ENCODE measurements at places on chromosomes 11 and 22.

DNA sequence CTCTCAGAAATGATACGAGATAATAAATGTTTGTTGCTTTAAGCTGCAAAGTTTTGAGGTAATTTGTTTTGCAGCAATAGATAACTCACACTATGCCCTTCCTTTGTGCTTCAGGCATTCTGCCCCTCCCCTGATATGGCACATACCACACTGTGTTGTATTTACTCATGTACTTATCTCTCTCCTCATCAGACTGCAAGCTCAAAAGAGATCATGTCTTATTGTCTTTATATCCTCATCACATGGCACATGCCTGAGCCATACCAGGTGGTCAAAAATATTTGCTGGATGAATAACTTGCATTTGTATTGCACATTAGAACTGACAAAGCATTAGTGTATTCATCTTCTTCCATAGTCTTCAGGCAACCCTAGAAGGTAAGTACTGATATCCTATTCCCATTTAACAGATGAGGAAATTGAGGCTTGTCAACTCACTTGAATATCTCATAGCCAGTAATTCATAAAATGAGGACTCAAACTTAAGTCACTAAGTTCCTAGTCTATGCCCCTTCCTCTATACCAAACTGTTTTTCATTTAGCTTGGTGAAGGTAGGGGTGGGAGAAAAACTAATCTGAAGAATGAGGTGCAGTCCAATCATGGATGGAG is 83.9 kb upstream of the EED start:
- DNase-seq: no peak

DNA sequence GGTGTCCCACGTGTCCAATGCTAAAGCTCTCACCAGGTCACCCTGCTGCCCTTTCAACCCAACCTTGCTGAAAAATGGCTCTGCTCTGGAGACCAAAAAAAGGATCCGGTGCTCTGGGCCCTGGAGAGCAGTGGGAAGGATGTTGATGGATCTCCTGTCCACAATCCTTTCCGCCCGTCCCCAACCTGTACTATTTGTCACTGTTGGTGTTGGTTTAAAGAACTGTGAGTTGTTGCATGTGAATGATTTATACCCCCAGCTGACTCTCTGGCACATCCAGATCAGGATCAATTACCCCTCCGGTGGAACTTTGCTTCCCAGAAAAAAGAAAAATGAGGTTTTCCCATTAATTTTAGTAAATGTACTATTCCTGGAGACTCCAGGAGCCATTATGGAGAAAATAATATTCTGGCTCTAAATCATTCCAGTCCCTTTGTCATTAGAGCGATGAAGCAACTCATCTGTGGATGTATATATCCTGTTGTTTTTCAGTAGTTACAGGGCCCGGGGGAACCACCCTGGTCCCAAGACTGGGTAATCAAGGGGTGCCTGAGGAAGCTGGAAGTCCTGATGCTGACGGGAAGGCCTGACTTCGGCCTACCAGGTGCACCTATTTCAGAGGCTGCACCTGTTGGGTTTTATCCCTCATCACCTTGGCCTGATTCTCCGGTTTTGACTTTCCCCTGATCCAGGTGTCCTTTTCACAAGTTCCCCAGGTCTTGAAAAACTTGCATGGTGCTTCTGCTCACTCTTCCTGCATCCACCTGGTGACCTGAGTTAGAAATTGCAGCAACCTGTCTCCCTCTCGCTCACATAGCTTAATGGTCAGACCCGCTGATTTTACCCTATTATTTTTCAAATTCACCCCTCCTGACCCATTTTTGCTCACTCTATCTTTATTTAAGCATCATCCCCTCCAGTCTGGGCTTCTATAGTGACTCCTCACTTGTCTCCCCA is 209.2 kb upstream of the SEZ6L start:
- DNase-seq: no peak

- DNase-seq: no peak
These were observed 2.5 kb downstream of the CHORDC1 start for GRCh38 chr11:90220391-90220790.

GRCh38 chr11:16618431-16618830 is 120.0 kb upstream of the C11orf58 start:
- DNase-seq: no peak

GRCh38 chr11:47924184-47924691 is 56.1 kb upstream of the PTPRJ start:
- DNase-seq: no peak

DNA sequence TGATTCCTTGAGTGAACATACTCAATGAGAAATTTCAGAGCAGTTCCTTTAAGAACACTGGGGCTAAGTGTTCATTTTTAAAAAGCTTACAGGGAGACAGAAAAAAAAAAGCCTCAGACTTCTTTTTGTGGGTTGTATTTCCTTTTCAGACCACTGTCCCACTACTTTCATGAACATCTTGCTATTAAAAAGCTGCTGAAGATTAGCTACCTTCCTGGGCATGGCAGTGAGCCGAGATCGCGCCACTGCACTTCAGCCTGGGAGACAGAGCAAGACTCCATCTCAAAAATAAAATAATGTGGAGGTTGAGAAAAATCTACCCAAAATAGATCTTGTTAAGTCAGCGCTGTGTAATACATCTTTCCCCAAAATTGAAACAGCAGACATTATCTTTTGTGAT is 10.8 kb downstream of the TRAF6 start:
- no peak for DNase-seq

GRCh38 chr11:35615921-35616900 is 2.0 kb upstream of the FJX1 start:
- DNase-seq: no peak

- no peak for DNase-seq
These were observed 16.6 kb upstream of the NTM start for GRCh38 chr11:131353766-131354165.

DNA sequence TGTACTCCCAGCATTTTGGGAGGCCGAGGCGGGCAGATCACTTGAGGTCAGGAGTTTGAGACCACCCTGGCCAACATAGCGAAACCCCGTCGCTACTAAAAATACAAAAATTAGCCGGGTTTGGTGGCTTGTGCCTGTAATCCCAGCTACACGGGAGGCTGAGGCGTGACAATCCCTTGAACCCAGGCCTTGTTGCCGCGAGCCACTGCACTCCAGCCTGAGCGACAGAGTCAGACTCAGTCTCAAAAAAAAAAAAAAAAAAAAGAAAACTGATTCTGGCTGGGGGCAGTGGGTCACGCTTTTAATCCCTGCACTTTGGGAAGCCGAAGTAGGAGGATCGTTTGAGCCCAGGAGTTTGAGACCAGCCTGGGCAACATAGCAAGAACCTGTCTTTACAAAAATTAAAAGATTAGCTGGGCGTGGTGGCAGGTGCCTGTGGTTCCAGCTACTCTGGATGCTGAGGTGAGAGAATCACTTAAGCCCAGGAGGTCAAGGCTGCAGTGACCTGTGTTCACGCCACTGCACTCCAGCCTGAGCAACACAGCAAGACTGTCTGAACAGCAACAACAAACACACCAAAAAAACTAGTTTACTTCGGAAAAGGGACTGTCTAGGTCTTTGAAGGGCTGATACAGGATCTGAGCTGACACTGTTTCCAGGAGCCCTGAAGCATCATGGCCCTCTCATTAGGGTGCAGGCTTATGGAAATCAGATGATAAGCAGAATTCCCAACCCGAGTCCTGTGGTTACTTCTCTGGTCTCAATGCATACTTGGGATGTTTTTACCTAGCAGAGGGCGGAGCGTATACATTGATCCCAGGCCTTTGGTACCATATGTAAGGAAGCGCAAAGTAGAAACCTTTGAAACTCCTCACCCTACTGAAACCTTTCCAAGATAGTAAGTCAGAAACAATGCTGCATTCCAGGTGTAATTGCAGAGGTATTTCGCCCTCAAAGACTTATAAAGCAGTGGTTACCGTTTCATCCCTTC is 1.8 kb upstream of the CHKB start:
- DNase-seq: no peak

- no peak for DNase-seq
These were observed 150.7 kb downstream of the CCDC34 start for GRCh38 chr11:27212248-27212780.
